Endothelial cell of coronary artery (primary cell): ENCODE measurements at places on chromosomes 2 and 18. TPM values are rescaled to one million over a fixed set of nuclear protein-coding genes. Genes with fewer than 3 reads are reported as not detected.

Gene PIEZO2
- 9.4 and 56.4 TPM in 2 replicates for total RNA-seq

Gene SLC16A14
- 0.09 and 0.18 TPM in 2 replicates for total RNA-seq

Gene ALPP
- not detected in 2 replicates for total RNA-seq

Gene GPN1
- 39.6 and 45.3 TPM in 2 replicates for total RNA-seq

Gene ARHGAP28
- 0.28 and 8.3 TPM in 2 replicates for total RNA-seq

Gene ERCC3
- 30.0 and 37.6 TPM in 2 replicates for total RNA-seq

Gene CIB4
- total RNA-seq = not detected in 2 replicates

Gene RAPGEF4
- total RNA-seq = 5.9 and 6.2 TPM in 2 replicates

Gene TBR1
- under 0.01 TPM in 2 replicates for total RNA-seq

Gene ATOH8
- total RNA-seq = 3.9 and 13.7 TPM in 2 replicates

Gene CAPN10
- total RNA-seq = 29.1 and 31.5 TPM in 2 replicates

Gene HOXD3
- 0.54 and 2.4 TPM in 2 replicates for total RNA-seq

Gene SH2D6
- 0.27 and 0.28 TPM in 2 replicates for total RNA-seq

Gene IL1RL2
- 0.56 TPM in 1 of 2 replicates, not detected in the other for total RNA-seq

Gene POMC
- total RNA-seq = 0.09 and 0.66 TPM in 2 replicates

Gene DIS3L2
- total RNA-seq = 19.7 and 21.6 TPM in 2 replicates

Gene PSTPIP2
- 4.8 TPM in 2 replicates for total RNA-seq

Gene IL37
- not detected in 2 replicates for total RNA-seq

Gene PJVK
- total RNA-seq = 0.54 and 0.66 TPM in 2 replicates

Gene RALBP1
- total RNA-seq = 69.5 and 78.9 TPM in 2 replicates

Gene CLEC4F
- total RNA-seq = under 0.01 TPM in 1 of 2 replicates, not detected in the other

Gene TMEM169
- under 0.01 TPM in 1 of 2 replicates, not detected in the other for total RNA-seq

Gene YES1
- 136 and 208 TPM in 2 replicates for total RNA-seq

Gene UGT1A10
- total RNA-seq = not detected in 2 replicates

Gene SCTR
- total RNA-seq = not detected in 2 replicates

Gene TSPYL6
- not detected in 2 replicates for total RNA-seq

Gene GALR1
- total RNA-seq = not detected in 2 replicates

Gene DYNAP
- total RNA-seq = not detected in 2 replicates

Gene KLHL30
- 0.19 TPM in 1 of 2 replicates, not detected in the other for total RNA-seq

Gene SMAD2
- total RNA-seq = 84.2 and 118 TPM in 2 replicates

Gene ANKRD30BL
- total RNA-seq = not detected in 2 replicates

Gene ASNSD1
- 59.4 and 59.7 TPM in 2 replicates for total RNA-seq

Gene SPATA3
- total RNA-seq = not detected in 2 replicates

Gene FHOD3
- 0.94 and 4.0 TPM in 2 replicates for total RNA-seq

Gene IL18RAP
- total RNA-seq = not detected in 2 replicates

Gene KYNU
- total RNA-seq = not detected in 2 replicates

Gene CNPPD1
- 16.4 and 17.3 TPM in 2 replicates for total RNA-seq

Gene CD207
- under 0.01 TPM in 1 of 2 replicates, not detected in the other for total RNA-seq

Gene FSIP2
- total RNA-seq = 0.27 and 0.38 TPM in 2 replicates

Gene SEPTIN2
- 396 and 431 TPM in 2 replicates for total RNA-seq

Gene UGT1A8
- total RNA-seq = not detected in 2 replicates

Gene HOXD12
- total RNA-seq = not detected in 2 replicates
